Stimulated activated CD4-positive, alpha-beta T cell treated with anti-CD3 and anti-CD28 coated beads, Interleukin-1b, Interleukin-23, amount 100 ng/mL, for 24 hours (primary cell): ENCODE measurements at places on chromosomes 7 and 10.

GRCh38 chr7:138934861-138935260, 46.3 kb downstream of the KIAA1549 start:
- no peak for DNase-seq

- DNase-seq: no peak
Measured at GRCh38 chr7:44145479-44145968, 4.4 kb upstream of the MYL7 start.

DNA sequence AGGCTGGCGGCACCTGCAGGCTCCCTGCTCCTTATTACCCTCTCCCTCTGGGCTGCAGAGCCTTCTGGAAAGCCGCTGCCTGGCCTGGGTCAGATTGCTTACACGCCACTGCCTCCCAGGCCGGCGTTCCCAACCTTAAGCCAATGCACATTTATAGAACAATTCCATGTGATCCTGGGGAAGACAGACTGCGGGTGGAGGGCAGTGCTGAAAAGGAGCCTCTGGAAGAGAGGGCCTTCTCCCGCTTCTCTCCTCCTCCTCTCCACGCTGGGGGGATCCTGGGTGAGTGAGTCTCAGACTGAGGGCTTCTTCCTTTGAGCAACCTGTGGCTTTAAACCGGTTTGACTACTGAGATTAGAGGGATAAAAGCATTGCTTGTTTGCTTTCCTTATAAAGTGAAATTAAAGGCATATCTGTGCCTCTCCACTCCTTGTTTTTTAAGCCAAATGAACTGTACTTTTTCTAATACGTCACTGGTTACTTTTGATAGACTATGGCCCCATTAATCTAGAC, 5.5 kb downstream of the TACC2 start:
- DNase-seq: no peak

- no peak for DNase-seq
Measured at GRCh38 chr7:21639206-21639868, 96.5 kb downstream of the DNAH11 start.

DNA sequence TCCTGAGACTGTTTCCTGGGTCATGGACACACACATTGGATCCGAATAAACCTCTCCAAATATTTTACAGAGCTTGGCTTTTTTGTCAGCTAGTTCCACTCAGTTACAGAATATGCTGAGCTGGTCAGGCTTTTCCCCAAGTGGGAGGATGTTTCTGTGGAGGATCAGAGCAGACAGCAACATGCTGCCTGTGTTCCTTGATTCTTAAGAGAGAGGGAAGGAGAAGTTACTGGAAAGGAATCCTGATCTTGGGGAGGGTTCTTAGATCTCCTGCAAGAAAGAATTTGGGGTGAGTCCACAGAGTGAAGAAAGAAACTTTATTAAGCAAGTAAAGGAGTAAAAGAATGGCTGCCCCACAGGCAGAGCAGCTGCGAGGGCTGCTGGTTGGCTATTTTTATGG, 76.8 kb upstream of the RPA3 start:
- no peak for DNase-seq

GRCh38 chr7:80478683-80479082, 33.2 kb downstream of the GNAT3 start:
- DNase-seq: no peak

DNA sequence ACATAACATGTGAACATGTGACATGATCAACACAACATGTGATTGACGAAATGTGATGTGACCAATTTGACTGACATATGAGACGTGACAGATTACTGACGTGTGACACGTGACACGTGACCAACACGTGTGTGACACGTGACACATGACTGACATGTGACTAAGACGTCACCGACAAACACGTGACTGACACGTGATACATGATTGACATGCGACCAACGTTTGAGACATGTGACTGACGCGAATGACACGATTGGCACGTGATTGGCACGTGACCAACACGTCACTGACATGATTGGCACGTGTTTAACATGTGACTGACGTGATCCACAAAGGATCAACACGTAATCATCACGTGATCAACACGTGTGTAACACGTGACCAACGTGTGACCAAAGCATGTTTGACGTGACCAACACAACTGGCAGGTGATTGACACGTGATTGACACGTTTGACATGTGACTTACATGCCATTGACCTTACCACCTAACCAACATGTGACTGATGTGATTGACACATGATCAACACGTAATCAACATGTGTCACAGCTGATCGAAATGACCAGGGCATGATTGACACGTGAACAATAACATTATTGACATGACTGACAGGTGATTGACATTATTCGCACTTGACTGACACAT, 23.7 kb downstream of the CRPPA start:
- DNase-seq: no peak

DNA sequence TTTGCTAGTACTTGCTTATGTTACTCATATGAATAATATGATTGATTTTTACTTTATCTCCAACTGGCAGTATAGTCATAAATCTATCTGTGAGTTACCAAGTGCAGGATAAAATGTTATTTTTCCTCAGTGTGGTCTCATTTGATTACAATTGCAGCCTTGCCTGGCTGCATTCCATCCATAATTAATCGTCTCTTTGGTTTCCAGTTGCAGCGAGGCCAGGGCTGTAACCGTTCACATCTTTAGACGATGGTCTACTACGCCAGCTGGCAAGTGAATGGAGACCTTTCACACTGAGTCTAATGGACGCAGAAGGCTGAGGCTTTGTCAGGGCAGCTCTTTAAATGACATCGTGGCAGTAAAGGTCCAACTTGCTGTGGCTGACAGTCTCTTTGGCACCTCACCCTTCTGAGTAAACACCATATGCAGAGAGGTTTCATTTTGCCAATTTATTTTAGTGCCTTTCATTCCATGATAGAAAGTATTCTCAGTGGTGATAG, 84.0 kb downstream of the ARL4A start:
- DNase-seq: no peak

GRCh38 chr10:98460837-98461499, 14.2 kb upstream of the HPS1 start:
- no peak for DNase-seq

DNA sequence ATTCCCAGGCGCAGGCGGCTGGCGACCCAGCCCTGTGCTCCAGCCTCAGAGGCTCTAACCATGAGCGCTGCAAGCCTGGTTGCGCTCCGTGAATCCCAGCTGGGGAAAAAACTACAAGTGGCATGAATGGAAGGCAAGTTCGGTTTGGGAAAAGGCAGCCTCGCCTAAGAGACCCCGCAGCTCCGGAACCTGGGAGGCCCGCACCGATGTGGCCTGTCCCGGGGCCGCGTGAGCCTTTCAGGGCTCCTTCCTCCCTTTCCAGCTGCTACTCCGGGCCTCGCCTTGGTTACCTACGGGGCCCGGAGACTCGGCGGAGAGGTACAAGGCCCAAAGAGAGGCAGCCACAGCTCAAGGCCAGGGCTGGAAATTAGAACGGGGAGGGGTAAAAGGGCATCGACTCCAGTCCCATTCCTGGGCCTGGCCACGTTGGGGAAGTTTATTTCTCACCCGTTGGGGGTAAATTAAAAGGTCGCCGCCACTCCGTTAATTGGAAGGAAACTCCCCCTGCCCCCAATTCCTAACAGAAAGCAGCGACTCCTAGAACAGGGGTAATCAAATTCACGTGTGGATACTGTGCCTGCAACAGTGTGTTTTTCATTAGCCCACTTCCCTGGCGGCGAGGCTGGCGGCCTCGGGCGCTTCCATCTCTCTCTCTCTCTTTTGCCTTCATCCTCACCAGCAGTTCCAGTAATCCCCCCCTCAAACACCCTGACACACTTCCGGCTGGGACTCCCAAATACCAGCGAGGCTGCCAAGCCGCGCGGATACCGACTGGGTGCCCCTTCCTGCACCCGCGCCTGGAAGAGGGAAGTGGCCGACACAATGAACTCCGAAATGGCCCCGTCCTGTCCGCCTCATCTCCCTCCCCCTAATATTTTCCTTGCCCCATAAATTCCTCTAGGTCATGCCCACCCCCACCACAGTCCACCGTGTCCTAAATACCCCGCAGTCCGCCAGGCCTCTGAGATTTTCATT, 1.5 kb upstream of the HOXA9 start:
- DNase-seq: no peak

- DNase-seq: no peak
Measured at GRCh38 chr7:149669121-149669818, 104.1 kb downstream of the ZNF467 start.

DNA sequence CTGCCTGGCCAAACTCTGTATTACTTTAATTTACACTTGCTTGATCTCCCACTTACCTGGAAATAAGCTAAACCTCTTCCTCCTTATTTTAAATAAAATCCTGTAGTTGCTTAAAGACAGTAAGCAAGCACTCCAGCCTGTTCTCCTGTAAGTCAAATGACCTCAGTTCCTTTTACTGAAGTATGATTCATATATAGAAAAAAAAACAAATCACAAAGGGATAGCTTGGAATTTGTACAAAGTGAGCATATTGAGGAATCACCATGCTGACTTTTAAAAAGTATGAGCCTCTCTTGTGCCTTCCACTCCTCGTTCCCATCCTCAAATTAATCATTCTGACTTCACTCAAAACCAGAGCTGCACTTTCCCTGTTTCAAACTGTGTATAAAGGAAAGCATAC, 52.0 kb downstream of the C10orf90 start:
- DNase-seq: no peak

DNA sequence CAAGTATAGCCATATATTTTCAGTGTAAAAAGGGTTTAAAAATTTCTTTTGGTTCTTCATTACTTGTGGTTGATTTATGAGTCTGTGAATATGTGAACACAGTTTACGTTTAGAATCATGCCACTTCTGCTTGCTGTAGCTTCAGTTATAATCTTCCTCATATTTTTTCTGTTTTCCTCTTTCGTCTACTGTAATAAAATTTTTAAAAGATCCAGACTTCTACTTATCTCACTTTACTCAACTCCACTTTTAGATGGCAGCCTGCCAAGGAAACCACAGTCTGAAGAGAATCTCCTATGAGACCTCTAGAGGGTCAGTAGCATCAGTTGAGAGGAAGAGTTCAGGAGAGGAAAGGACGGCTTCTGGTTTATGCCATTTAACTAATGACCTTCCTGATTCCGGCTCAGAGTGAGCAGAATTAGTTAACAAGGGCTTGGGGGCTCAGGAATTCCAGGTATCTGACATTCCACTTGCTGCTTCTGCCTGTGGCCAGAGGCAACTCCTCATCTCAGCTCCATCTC, 21.4 kb downstream of the CREB5 start:
- no peak for DNase-seq

DNA sequence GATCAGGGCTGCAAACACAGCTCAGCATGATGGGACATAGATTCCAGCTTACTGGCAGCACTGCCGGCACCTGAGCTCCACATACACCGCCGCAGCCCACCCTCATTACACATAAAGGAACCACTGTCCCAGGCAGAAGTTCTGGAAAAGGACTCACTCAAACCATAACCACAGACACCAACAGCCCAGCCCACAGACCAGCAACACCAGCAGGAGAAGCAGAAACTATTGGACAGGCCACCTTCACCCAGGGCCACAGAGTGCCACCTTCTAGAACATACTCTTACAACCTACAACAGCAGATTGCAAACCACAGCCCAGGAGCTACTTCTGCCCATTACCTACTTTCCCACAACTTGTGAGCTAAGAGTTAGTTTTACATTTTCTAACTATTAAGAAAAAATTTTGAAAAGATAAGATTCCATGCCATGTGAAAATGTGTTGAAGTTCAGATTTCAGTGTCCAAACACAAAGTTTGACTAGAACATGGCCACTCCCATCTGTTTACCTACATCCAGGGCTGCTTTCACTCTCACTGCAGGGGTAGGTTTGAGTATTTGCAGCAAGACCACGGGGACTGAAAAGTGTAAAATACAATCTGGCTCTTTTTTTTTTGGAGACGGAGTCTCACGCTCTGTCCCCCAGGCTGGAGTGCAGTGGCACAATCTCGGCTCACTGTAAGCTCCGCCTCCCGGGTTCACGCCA, 153.0 kb downstream of the TNS3 start:
- no peak for DNase-seq

DNA sequence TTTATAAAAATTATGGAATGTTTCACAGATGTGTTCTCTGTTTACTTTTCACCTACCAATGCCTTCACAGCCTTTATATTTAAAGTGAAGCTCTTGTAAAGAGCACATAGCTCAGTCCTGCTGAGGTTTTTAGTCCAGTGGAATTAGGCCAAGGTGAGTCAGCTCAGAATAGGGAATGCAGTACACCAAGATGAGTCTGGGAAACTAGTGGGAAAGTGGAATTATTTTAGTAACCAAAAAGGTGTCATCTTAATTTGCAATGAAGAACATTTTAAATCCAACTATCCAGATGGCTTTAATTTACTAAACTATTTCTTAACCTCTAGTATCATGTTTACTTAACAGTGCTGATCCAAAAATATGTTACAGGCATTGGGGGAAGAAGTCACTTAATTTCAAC, 236.3 kb upstream of the CTBP2 start:
- DNase-seq: no peak

DNA sequence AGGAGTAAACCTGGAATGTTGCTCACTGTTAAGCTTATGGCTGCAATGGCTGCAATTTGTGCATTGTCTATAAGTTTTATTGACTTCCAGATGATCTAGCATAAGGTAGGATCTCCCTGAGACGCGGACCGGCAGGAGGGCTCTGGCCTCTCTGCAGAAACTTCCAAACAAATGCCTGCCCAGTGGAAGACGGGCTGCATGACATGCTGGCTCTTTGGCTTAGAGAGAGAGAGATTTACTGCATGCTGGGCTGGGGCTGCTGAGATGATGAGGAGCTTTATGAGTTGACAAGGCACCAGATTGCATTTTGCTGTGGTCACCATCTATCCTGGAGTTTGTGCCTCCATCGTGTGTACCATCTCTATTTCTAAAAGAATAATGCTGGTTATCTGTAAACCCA, 193.2 kb downstream of the GALNT17 start:
- DNase-seq: no peak

GRCh38 chr7:120792091-120792860, 65.7 kb downstream of the TSPAN12 start:
- peak; percentile 36 for DNase-seq

- DNase-seq: no peak
Measured at GRCh38 chr10:4046712-4047354, 261.8 kb upstream of the KLF6 start.

- no peak for DNase-seq
Measured at GRCh38 chr7:18361756-18362155, 133.8 kb upstream of the HDAC9 start.

GRCh38 chr10:118449521-118449920, 107.4 kb upstream of the FAM204A start:
- DNase-seq: no peak

DNA sequence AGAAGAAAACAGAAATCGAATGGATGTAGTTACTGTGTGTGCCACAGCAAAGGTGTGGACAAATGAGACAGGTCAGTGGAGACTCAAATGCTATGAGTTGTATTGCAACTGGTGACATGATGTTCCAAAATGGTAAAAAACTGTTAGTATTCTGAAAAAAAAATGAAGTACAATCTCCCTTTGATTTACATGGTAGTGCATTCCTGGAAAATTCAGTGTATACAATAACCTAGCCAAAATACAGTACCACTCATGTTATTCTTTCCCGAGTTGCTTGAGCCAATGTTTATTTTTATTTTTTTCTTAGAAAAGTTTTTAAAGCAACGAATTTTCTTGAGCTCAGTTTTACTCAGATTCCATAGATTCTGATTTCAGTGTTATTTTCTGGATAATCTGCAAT, 47.7 kb upstream of the ODAD2 start:
- no peak for DNase-seq
